Iris pigment epithelial cell (primary cell): ENCODE measurements at places on chromosomes 16 and 17.
A peak's percentile ranks its signal among the peaks of the same experiment; 100 is the strongest.

- DNase-seq: no peak
Observed at GRCh38 chr17:37664214-37664613, 21.0 kb upstream of the DDX52 start.

DNA sequence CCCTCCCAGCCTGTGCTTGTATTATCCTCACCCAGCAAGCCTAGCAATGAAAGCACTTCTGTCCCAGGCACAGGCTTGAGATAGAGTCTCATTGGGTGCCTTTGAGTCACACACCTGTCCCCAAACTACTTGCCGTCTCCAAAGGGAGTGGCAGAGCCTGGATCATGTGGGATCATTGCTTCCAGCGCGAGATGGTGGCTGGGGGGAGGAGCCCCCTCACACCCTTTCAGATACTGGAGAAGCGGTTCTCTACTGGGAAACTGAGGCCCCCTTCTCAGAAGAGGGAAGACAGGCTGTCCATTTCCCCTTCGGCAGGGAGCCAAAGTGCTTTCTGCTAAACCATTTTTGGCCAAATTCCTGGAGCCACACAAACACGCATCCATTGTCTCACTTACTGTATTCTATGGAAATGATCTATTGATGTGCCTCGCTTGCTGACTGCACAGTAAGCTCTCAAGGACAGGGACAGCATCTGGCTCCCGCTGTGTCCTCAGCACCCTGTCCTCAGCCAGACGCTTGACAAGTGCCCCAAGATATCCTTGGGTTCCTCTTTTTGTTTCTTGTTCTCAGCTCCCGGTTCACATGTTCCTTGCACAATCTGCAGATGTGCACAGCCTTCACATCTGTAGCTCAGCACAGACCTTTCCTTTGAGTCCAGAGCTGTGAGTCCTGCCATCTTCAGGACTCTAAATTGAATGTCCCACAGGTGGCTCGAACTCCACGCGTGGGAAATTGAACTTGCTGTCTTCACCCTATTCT is 26.0 kb upstream of the DLX3 start:
- DNase-seq: no peak

DNA sequence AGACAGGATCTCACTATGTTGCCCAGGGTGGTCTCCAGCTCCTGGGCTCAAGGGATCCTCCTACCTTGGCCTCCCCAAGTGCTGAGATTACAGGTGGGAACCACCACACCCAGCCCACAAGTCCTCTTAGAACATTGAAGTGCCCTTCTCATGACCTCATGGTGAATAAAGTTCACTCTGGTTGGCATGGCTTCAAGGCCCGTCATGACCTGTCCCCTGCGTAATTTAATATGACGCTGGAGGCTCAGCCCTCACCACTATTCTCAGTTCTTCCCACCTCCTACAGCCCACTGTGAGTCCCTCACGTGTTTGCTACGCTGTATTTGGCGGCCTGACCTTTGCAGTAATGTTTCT is 1.9 kb downstream of the ENDOV start:
- no peak for DNase-seq

- DNase-seq: no peak
Observed at GRCh38 chr17:75832652-75833400, 11.4 kb downstream of the UNC13D start.

DNA sequence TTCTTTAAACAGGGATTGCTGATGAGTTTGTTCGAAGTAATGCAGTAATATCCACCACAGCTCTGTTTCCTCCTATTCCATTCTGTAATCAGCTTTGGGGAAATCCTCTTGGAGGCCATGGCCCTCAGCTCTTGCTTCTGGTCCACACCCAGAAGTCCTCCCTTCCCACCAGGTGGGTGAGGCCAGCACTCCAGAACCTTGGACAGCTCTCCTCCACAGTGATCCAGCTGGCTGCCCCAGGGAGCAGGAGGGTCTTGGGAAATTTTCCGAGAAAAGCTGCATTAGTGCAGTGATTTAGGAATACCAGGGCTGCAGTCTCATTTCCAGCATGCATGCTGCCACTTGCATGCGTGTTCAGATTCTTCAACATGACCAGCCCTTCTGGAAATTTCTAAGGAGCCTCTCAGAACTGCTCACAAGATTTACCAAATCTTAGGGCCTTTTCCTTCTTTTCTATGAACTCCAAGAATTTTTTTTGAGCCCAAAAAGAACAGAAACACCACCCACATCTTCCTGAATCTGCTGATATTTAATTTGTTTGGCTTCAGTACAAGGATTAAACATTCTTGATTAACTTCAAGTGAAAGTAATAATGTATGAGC is 4.2 kb downstream of the SMPD3 start:
- DNase-seq: peak; percentile 37

GRCh38 chr16:87330646-87331045 is 13.5 kb upstream of the C16orf95 start:
- DNase-seq: no peak

GRCh38 chr16:23420011-23420410 is 33.0 kb downstream of the COG7 start:
- peak; percentile 72 for DNase-seq

- no peak for DNase-seq
Observed at GRCh38 chr16:66245868-66246267, 120.6 kb upstream of the CDH5 start.

GRCh38 chr16:68093816-68094613 is 8.8 kb downstream of the NFATC3 start:
- DNase-seq: peak; percentile 45

GRCh38 chr17:79946352-79947231 is 89.1 kb downstream of the TBC1D16 start:
- DNase-seq: no peak

- no peak for DNase-seq
Observed at GRCh38 chr16:56512025-56512424, 7.8 kb downstream of the BBS2 start.

DNA sequence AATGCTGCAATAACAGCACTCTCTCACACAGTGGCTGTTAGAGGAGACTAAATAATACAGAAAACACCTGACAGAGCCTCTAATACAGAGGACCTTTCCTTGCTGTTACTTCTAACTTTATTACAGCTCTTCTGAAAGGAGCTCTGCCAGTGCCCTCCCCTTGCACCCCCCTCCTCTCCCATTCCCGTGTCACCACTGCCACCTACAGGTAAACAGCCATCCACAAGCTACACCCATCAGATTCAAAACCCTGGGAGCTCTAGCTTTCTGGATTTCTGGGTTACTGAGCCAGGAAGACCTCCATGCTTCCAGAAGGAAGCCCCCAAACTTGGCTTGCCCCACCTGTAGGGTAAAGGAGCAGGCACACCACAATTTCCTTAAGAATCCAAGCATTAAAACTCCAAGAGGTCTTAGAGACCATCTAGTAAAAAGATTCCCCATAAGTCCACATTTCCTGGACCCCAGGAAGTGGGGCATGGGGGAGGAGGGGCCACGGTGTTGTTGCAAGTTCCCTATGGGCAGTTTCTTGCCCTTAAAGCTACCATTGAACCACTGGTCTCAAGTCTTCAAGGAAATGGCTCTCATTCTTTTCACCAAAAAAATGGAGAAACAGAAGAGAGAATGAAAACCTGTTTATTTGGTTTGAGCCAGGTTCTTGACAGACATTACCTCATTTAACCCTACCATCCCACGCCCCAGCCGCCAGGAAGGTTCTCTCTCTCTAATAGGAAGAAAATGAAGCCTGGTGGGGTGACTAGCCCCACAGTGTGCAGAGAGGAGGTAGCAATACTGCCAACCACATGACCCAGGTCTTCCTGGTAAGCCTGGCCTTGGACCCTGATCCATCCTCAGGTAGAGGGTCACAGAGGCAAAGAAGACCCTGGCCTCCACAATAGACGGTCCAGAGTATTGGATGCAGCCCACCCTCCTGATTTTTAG is 52.8 kb downstream of the TOM1L2 start:
- peak; percentile 81 for DNase-seq

GRCh38 chr16:70758786-70759185 is 42.2 kb downstream of the VAC14 start:
- no peak for DNase-seq

GRCh38 chr17:10792151-10792550 is 11.7 kb downstream of the TMEM238L start:
- no peak for DNase-seq

DNA sequence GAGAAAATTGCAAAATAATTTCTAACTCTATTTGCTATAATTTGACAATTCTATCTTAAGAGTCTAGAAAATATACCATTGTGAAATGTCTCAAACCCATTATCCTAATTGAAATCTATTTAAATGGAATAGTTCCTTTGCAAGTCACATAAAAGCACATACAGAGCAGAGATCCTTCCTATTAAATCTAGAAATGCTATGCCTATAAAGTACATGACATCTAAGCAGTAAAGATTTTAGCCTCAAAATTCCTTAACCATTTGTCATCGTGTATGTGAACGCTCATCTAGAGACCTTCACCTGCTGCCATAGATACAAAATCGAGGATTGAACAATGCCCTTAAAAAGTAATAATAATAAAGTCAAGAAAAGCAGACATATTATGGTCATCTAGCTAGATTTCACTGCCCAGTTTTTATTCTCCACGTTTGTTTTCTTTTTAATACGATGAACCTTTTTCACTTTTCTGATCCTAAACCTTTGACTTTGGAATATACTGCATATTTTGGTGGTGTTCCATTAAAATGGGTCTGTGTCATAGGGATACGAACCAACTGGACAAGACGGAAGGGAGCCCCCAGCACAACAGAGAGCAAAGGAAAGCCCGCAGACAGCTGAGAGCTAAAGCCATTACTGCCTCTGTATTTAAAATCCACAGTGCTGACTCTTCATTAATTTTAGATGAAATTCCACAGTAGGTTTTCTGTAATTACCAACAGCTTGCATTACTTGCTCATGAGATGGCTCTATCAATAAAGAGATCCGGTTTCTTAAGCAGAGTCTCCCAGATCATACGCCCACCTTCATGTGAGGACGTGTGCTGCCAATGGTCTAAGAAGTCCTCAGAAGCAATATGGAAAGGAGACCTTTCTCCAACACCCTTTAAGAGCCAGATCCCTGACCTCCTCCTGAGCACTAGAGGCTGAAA is 17.6 kb downstream of the TEX2 start:
- DNase-seq: peak; percentile 33

DNA sequence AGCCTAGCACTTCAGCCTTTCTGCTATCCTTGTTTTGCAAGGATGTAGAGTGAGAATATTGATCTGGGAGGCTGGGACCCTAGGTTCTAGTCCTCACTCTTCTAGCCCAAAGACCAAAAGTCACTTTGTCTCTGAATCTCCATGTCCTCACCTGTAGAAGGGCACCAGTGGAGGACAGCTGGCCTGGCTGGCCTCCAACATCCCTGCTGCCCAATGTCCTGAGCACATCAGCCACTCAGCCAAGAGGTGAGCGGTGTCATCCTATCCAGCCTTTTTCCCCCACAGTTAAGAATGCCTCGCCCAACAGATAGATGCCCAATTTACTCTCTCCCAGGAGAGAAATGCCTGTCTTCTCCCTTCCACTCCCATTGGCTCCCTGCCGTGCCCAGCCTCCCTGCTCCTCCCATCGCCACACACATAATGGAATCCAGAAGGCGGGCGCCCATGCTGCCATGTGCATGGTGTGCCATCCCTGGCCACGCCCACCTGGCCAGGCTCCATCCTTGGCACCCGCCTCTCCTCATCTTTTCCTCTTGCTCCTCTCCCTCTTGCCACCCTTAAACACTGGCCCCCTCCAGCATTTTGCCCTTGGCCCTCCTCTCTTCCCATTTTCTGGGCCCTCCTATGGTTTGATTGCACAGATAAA is 157.3 kb upstream of the SDK2 start:
- no peak for DNase-seq

DNA sequence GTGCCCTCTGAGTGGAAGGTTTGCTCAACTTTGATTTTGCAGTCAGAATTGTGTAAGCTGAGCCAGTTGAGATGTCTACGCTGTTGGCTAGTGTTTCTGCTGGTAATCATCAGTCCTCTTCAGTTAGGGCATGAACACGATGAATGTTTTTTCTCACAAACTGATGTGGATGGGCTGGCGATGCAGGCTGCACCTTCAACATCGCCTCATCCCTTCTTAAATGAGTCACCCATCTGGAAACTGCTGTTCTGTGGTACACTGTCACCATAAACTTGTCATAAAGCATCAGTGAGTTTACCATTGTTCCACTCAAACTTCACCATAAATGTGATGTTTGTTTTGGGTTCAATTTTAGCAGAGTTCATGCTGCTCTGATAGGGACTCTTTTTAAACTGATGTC is 8.4 kb downstream of the C16orf95 start:
- DNase-seq: no peak

- no peak for DNase-seq
Observed at GRCh38 chr17:49197346-49197998, 12.9 kb downstream of the GNGT2 start.

- no peak for DNase-seq
Observed at GRCh38 chr17:82234211-82235055, 5.6 kb downstream of the SLC16A3 start.

GRCh38 chr17:49976163-49976827 is 7.3 kb downstream of the DLX4 start:
- no peak for DNase-seq

DNA sequence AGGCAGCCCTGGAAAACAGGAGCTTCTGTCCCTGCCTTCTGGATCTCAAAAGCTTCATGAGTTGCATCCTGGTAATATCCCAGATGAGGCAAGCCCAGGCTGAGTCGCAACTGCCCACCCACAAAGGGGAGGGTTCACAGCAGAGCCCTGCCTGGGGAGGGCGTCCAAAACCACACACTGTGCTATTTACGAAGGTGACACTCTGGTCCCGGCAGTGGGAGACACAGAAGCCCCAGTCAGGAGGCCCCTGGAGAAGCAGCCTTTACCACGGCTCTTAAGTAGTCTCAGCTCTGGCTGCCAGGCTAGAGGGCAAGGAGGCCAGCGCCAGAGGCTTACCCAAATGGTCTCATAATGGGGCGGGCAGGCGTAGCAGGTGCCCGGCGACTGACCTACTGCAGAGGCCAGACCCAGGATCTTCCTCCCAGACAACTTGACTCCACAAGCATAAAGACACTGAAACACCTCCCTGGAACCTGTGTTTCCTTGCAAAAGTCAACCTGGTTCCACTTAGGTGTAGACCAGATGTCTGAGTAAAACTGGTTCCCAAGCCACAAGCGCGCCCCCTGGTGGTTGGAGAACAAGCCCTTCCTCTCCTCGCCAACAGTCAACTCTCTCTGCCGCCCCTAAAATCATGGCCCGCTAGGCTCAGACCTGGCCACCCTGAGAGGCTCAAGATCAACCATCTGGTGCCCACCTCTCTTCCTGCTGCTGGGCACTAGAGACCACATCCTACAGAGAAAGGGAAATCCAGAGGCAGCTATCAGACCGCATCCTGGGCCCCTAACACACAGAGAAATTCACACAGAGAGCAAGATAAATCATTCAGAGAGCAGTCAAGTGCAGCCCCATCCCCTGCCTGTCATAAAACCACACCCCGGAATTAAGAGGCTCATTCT is 5.2 kb downstream of the AXIN2 start:
- DNase-seq: peak; percentile 61

GRCh38 chr17:18006495-18007239 is 32.3 kb downstream of the ATPAF2 start:
- no peak for DNase-seq

GRCh38 chr16:2818272-2818876 is 1.3 kb downstream of the PRSS21 start:
- no peak for DNase-seq
